ENCODE measurements at places on chromosomes 4 and X.

- DNase-seq, result no peak
These were observed 11.3 kb upstream of the ANOS1 start for GRCh38 chrX:8743126-8743732.

DNA sequence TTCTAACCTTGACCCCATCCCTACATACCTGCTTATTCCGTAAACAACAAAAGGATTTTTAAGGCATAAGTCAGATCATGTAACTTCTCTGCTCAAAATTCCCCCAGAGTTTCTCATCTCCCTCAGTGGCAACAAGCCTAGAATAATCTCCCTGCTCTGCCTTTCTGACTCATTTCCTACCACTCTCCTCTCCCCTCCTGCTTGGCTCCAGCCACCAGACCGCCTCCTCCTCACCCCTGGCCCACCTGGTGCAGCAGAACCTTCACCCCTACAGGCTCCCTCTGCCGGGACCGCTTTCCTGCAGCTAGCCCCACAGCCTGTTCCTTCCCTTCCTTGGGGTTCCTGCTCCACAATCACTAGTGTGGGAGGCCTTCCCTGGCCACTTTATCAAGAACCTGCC lies 32.1 kb downstream of the TSPAN5 start:
- peak; percentile 74 for DNase-seq

DNA sequence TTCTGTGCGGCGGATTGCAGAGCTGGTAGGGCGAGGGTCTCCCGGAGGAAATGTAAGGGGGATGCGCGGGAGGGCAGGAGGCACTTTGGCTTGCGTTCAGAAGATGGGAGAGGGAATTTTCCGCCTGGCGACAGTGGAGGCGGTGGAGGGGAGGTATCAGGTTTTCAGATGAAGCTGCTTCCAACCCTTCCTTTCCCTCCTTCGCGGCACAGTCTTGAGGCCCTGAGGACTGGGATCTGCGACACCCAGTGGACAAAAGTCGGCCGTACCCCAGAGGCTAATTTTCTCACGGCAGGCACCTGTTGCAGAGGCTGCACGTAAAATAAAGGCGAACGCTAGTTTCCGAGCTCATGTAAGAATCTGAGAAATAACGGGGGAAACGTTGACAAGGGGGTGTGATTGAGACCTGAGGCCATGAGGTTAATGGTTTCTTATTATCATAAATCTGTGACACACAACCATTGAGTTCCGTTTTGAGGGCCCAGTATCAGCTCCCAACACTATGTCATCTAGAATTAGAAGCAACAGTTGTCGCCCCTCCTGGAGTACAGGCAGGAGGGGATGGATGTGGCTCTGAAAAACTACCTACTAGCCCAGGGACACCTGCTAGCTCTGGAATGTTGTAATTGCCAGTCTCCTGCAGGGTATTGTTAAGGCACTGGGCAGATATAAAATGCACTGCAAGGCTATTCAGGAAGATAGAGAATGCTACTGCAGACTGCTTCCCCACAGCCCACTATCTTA lies 1.1 kb downstream of the ZCCHC18 start:
- no peak for DNase-seq

- no peak for DNase-seq
These were observed 29.6 kb downstream of the HERC3 start for GRCh38 chr4:88621763-88622327.

- no peak for DNase-seq
These were observed 192.7 kb upstream of the STS start for GRCh38 chrX:6954836-6955235.

GRCh38 chr4:91826186-91826585 lies 477.6 kb upstream of the GRID2 start:
- peak; percentile 23 for DNase-seq

All from fibroblast of the conjunctiva (primary cell).